ENCODE measurements at places on chromosomes 4 and X.

- DNase-seq, result no peak
Observed at GRCh38 chr4:107564326-107564725, 155.7 kb downstream of the PAPSS1 start.

GRCh38 chr4:89514811-89515210 lies 207.2 kb upstream of the GPRIN3 start:
- DNase-seq, result no peak

DNA sequence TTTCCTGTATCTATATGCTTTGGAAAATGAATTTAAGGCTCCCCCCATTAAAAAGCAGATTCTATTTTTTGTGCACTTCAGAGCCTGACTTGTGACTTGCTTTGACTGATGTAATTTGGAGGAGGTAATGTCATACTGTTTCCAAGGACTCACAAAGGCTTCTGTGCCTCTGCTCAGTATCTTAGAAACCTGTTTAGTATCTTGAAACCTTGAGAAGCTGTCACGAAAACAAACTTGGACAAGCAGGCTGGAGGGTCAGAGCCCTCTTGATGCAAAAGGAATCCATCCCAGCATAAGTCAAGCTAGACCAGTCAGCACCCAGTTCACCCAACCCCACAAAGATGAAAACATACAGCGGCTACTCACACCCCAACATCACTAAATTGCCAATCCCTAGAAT lies 560.0 kb upstream of the PCDH7 start:
- no peak for DNase-seq

- DNase-seq, result no peak
Observed at GRCh38 chr4:125796138-125796537, 481.4 kb downstream of the FAT4 start.

DNA sequence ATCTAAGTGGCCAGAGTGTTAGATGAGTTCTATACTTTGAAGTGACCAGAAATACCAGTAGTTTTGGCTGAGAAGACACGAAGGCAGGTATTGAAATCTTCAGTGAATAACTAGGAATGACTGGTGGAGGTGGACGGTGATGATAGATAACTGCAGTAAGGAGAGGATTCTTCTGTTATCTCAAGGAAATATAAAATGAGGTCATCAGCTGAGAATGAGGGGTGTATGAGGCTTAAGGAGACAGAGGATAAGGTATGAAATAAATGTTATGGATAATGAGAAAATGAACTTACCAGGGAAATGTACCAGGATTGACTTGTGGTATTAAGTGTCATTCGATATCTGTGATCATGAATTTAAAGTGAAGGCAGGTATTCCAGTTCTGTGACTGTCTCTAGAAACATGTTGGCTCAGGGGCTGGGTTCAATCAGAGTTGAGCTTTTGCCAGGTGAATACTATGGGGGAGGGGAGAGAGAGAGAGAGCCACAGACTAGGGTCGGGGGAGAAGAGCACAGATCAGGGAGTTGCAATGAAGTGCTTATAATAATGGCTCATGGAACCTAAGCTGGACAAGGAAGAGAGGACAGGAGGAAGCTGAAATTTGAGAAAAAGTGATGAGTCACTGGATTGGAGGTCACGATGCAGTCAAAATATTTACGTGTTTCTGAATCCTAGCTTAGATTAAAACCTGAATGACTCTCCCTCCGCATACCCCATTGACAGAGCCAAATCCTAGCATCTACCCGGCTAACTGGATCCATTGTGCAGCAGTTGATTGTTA lies 37.5 kb upstream of the BRS3 start:
- no peak for DNase-seq

- no peak for DNase-seq
Observed at GRCh38 chr4:71554025-71554424, 215.2 kb downstream of the SLC4A4 start.

GRCh38 chrX:38214551-38215531 lies 5.8 kb downstream of the SRPX start:
- peak; percentile 70 for DNase-seq

GRCh38 chrX:152989292-152989658 lies 4.6 kb downstream of the PNMA5 start:
- DNase-seq, result no peak

DNA sequence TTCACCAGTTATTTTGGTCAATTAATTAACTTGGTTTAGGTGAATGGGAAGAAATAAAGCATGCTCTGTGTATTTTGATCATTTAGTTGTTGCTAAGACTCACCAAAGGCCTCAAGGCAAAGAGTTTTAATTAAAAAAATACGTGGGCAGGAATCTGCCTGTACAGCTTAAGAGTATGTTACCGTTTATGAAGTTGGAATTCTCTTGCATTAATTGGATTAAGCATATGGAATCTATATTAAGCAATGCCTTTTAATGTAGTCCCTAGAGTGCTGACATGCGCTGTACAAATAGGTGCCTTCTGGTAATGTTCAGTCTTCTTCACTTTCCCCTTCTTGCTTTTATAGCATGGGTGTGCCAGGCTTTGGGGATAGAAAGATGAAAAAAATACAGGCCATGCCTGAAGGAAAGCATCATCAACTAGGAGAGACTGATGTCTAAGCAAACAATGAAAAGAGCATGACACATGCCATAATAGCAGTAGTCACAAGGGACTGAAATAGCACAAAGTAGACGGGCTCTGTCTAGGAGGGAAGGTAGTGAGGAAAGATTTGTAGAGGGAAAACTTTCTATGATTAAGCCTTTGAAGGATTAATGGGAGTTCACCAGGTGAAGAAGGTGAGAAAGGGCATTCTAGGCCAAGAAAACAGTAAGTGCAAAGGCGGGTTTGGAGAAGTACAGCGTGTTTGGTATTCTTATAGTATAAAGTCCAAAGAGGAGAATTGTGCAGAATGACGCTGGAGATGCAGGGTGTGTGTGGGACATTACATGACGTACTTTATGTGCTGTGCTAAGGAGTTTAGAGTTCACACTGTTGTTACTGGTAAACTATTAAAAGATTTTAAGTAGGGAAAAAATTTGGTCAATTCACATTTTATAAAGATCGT lies 226.1 kb upstream of the ANXA3 start:
- no peak for DNase-seq

DNA sequence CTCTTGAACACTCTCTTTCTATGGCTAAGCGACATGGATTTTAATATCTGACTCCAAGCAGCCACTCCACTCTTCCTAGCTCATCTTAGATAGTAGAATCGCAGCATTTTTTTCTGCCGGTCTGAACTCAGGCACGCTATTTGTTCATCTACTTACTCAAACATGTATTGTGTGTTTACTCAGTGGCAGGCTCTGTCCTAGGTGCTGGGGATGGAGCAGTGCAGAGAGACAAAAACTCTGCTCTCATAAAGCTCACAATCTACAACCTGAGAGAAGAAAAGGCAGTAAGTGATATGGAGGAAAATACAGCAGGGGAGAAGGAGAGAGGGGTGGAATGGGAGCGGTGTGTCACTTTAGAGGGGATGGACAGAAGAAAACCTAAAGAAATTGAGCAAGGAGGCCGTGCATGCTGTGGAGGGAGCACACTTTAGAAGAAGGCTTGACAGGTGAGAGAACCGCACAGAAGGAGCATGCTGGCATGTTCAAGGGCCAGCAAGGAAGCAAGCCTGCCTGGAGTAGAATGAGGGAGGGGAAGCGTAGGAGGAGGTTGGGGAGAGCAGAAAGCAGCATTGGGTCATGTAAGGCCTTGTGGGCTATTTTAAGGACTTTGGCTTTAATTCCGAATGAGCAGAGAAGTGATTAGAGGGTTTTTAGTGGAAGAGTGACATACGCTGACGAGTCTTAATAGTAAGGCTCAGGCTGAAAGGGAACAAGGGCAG lies 132.0 kb downstream of the ANK2 start:
- no peak for DNase-seq

Measured in HS-5 (cell line).